ENCODE measurements at places on chromosomes 2 and 18.
A peak's percentile ranks its signal among the peaks of the same experiment; 100 is the strongest.

- DNase-seq: no peak
Observed at GRCh38 chr2:9779596-9780264, 63.5 kb upstream of the TAF1B start.

GRCh38 chr2:200863782-200864175, 679 bp downstream of the CLK1 start:
- peak; percentile 59 for DNase-seq

- DNase-seq: no peak
Observed at GRCh38 chr2:47041063-47041462, 114.0 kb downstream of the STPG4 start.

- no peak for DNase-seq
Observed at GRCh38 chr2:99088017-99088416, 53.5 kb upstream of the C2orf15 start.

DNA sequence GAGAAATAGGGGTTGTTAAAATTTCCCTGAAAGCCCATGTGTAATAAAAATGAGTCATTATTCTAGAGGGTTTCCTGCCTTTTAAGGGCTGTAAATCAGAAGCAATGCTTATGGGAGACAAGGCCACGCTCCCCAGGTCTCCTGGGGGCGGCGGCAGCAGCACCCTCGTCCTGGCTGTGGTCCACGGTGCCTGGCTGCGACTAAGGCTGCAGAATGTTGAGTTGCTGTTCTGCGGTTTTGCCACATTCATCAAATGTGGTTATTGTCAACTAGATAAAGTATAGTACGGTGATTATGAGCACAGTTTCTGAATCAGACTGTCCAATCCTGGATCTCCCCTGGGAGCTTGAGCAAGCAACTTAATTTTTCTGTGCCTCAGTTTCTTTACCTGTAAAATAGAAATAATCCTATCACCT, 11.9 kb upstream of the AGFG1 start:
- no peak for DNase-seq

- peak; percentile 68 for DNase-seq
Observed at GRCh38 chr2:23900541-23901322, 26.2 kb downstream of the ATAD2B start.

DNA sequence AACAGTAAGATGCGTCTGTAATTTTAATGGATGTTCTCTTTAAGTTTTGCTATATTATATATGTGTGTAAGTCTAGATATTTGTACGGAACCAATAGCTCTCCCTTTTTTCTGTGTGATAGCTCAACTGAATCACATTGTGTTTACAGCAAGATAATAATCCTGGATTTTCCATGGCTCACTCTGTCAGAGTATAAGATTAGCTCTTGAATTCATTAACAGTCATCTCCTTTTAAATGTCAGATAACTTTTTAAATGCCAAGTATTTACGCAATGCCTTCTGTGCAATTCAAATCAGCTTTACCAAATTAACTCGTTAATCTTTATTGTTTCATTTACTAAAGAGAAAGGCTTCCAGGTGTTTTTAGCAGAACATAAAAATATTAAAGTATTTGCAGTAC, 76.9 kb downstream of the KIAA2012 start:
- DNase-seq: no peak

DNA sequence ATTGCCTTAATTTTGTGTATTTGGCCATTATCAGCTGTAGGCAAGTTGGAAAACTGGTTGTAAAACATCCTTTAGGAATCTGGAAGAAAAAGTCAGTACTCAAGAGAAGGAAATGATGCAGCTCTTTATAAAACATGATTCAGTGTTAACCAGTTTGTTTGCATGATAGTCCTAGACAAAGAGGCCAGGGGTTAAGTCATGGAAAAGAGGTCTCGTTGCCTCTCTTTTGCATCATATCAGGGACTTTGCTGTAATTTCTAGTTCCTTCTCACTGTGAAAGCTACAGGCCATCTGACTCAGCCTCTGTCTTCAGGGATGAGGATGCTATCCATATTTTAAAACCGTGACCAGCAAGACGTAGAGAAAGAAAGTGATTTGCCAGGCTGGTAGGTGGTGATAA, 38.0 kb downstream of the NPAS2 start:
- no peak for DNase-seq

DNA sequence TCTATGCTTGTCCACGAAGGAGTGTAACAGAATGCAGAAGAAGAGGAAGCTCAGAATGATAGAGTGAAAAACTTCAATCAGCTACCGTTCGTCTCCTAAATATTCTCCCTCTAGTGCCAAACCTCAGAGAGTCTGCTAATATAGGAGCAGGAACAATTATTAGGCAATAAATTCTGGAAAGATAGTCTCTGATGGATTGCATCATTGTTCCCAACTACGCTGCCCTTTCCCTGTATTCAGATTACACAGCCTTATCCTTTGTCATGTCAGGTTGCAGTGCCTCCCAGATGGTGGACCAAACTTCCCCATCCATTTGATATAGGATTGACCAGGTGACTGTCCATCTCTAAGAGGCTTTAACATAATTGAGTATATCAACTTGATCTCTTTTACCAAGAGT, 811.5 kb upstream of the CHAC2 start:
- no peak for DNase-seq

- DNase-seq: no peak
Observed at GRCh38 chr2:152071518-152071917, 27.3 kb downstream of the CACNB4 start.

DNA sequence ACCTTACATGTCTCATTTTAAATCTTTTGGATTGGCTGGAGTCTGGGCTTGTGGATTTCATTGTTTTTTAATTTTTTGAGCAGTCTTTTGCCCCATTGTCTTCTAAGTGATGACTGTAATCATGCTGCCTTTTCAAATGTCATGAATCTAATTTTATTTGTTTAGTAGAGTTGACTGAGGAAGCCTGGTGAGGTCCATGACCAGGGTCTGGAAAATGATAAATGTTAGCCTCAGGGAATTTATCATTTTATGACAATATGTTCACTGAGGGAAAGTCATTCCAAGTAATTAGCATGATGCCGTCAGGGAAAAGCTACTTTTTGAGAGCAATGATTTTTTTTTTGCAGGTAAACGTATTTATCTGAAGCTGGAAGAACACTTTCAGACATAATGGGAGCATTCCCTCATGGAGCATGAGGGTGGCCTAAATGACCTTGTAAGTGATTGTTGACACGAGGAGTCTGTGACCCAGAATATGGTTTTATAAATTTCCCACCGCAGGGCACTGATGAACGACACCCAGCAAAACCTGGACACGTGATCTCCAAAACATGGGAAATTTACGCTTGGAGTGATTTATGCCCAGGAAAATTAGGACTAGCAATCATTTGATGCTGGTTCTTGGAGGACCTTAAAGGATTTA, 155.3 kb upstream of the NABP1 start:
- no peak for DNase-seq

DNA sequence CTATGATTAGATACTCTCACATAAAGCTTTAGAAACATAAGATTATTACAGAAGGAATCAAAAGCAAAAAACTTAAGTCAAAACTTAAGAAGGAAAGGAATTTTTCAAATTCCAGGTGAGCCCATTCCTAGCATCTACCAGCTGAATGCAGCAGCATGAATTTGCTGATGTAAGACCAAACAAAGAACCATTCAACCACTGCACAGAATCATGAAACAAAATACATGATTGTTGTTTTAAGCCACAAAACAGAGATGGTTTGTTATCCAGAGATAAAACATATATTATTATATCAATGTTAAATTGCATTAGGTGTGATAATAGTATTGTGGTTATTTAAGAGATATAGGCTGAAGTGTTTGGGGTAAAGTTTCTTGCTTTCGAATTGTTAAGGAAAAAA, 29.0 kb downstream of the PIGN start:
- no peak for DNase-seq

- DNase-seq: no peak
Observed at GRCh38 chr18:44758861-44759631, 78.4 kb downstream of the SETBP1 start.

- peak; percentile 46 for DNase-seq
Observed at GRCh38 chr2:177551989-177552421, 159.4 kb downstream of the AGPS start.

DNA sequence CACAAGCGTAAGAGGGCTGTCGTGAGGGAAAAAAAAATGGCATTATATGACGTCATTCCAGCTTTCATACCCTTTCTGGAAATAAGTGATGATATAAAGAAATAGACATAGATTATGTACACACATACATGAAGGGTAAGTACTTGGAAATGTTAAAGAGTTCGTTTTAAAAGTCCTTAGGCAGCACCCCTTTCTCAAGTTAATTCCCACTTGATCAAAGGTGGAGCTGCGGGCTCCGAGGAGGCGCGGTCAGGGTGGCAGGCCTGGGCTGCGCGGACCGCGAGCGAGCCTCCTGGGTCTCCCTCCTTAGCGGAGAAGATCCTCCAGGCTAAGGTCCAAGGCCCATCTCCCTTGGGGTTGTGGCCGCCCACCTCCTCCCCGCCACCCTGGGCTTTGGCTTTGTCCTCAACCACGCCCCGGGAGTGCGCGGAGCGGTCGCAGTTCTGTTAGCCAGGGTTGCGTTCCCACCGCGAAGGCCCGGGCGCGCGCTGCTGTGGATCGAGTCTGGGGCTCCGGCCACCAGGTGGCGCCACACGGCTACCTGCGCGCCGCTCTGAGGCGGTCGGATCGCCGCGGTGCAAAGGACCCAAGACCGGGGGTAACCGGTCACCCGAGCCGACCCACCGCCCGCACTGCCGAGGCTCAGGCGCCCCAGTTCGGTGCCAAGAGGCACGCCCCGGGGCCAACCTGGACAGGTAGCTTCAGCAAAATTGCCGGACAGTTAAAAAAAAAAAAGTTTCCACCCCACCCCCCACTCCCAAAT, 66.8 kb downstream of the HNRNPLL start:
- peak; percentile 81 for DNase-seq

- DNase-seq: no peak
Observed at GRCh38 chr2:72927619-72928550, 10.6 kb downstream of the EMX1 start.

GRCh38 chr2:234764372-234764771, 187.4 kb upstream of the SH3BP4 start:
- DNase-seq: no peak

- DNase-seq: peak; percentile 31
Observed at GRCh38 chr2:4715065-4715464, 977.1 kb upstream of the SOX11 start.

GRCh38 chr2:6730649-6731532, 134.8 kb downstream of the CMPK2 start:
- DNase-seq: no peak

GRCh38 chr2:13696601-13697000, 935.9 kb upstream of the LRATD1 start:
- no peak for DNase-seq

GRCh38 chr2:30366199-30366691, 80.8 kb upstream of the LCLAT1 start:
- DNase-seq: no peak

- DNase-seq: no peak
Observed at GRCh38 chr2:164935118-164936101, 19.9 kb downstream of the SLC38A11 start.

DNA sequence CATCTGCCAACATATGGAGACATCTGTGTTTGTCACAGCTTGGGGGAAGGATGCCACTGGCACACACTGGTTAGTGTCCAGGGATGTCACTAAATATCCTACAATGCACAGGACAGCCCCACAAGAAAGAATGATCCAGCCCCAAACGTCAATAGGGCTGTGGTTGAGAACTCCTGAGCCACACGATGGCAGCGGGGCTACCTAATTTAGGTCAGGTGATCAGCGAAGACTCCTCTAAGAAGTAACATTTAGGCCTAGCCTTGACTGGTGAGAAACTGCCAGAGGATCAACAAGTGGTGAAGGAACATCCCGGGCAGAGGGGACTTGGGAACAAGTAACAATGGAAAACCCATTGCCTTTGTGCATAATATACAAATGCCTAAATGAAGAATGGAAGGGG, 5.0 kb upstream of the TGIF1 start:
- DNase-seq: no peak

GRCh38 chr2:60553495-60554073, at the start of gene BCL11A:
BCL11A (minus strand) TSS chr2:60553654; CDS start chr2:60553270, 384 bp downstream.
- DNase-seq: no peak

- no peak for DNase-seq
Observed at GRCh38 chr2:222362336-222362735, 62.0 kb upstream of the SGPP2 start.

DNA sequence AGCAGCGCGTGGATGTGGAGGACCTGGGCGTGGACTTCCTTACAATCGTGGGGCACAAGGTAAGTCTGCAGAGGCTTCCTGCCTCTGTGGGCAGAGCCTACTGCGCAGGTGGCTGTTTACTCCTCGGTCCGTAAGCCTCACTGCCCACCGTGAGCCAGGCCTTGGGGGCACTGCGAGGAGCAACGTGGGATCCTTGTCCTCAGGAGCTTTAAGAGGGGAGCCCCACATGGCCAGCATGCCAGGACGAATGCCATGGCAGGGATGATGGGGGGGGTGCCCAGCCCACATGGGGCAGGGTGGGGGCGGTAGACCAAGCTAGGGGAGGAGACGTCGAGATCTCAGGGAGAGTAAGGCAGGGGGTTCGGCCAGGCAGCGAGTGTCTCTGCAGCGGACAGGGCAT, 18.0 kb upstream of the ESPNL start:
- no peak for DNase-seq

- no peak for DNase-seq
Observed at GRCh38 chr2:96737831-96738230, 2.0 kb downstream of the LMAN2L start.

DNA sequence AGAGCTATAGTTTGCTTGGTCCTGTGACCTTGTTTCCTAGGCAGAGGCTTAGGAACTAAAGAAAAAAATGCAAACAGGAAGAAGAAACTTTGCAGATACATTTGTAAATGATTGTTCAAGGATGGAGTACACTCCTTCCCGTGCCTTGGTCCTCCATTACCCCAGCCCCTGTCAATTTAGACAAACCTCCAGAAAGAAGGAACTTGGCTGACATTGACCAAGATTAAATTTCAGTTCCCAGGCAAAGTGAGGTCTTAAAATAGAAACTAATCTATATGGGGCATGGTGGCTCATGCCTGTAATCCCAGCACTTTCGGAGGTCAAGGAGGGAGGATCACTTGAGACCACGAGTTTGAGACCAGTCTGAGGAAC, 179.9 kb upstream of the FN1 start:
- DNase-seq: no peak

DNA sequence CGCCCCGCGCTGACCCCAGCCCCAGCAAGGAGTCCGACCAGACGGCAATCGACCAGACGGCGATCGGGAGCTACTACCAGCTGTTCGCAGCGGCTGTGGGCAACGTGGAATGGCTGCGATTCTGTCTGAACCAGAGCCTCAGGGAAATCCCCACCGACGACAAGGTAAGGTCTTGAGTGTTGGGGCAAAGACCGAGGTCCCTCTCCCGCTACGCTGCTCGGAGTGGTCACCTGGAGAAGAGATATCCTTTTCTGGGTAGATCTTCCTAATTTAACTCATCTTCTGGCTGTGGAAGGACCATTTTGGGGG, 704 bp downstream of the ANKRD53 start:
- DNase-seq: no peak

GRCh38 chr2:45191976-45192375, 182.7 kb upstream of the SIX2 start:
- DNase-seq: no peak

GRCh38 chr2:101114268-101114783, 36.9 kb downstream of the TBC1D8 start:
- peak; percentile 63 for DNase-seq

DNA sequence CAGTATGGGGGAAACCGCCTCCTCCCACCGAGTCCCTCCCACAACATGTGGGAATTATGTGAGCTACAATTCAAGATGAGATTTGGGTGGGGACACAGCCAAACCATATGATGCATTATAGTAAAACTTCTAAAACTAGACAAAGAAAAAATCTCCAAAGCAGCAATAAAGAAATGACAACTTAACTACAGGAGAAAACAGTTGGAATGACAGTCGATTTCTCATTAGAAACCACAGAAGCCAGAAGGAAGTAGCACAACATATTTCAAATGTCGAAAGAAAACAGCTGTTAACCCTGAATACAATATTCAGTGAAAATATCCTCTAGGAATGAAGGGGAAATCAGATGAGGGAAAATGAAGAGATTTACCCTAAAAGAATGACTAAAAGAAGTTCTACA, 53.5 kb upstream of the TCF4 start:
- no peak for DNase-seq

Data from HT-29 (cell line).